ENCODE measurements at places on chromosomes 3 and 15.

- DNase-seq, result peak; percentile 85
These were observed 29.3 kb upstream of the SACM1L start for GRCh38 chr3:45659661-45660566.

- DNase-seq, result no peak
These were observed 55.4 kb downstream of the SPRED1 start for GRCh38 chr15:38307861-38308641.

DNA sequence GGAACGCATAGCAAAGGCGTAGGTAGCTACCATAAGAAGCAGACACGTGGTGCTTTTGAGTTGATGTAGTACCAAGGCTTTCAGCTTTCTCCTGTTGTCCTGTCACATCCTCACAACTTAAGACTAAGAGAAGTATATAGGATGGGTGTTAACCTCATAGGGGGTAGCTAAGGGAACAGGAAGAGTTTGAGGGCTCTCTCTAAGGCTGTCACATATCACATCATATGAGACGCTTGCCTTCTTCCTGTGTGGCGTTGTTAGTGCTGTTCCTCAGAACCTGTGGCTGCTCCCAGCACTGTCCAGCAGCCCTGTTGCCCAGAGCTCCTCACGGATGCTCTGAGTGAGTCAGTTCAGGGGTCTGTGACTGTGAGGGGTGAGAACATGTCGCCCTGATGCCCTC, 14.7 kb downstream of the DHX30 start:
- no peak for DNase-seq

GRCh38 chr3:141124715-141125114, 73.6 kb downstream of the SPSB4 start:
- no peak for DNase-seq

DNA sequence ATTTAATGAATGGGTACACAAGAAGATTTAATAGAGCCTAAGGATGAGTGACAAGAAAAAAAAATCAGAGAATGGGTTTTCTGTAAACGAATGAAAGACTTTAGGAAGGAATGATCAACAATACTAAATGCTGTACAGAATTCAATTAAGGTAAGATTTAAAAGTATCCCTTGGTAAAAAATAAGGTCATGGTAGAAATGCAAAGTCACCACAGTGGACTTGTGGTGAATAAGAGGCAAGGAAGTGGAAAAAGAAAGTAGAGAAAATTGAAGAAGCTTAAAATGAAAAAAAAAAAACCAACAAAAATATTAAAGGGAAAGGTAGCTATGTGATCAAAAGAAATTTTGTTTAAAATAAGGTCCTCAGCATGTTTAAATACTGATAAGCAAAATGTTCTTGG, 82.4 kb downstream of the PLSCR2 start:
- no peak for DNase-seq

DNA sequence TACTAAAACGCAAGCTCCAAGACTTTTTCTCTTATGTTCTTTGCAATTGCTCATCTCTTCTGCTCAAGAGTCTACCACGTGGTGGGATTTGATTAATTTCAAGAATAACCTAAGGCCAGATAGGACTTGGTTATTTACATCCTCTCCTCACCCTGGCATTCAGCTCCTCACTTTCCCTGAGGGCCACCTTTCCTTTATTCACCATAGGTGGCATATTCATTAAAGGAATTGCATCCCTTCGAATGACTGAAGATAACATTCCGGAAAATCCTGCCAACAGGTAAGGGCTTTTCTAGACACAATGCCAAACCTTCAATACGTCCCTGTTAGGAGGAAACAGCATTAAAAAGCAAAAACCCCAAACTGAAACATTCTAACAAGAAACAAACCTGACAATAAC, 220.0 kb upstream of the KBTBD8 start:
- no peak for DNase-seq

DNA sequence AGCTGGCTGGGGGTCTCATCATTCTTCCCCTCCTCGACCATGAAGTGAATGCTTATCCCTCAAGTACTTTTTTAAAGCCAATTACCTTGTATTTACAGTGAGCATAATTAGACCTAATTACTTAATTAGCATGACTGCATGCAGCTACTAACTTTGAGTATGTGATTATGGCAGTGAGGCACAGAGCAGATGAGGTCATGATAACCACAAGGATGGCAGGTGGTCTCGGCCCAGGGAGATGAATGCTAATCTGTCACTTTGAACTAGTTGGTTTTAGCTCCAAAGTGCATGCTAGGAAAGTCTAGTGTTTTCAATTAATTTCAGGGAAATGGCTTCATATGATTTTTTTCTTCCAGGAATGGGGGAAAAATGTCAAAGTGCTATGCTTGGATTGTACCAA, 233.8 kb downstream of the NTRK3 start:
- DNase-seq, result no peak

DNA sequence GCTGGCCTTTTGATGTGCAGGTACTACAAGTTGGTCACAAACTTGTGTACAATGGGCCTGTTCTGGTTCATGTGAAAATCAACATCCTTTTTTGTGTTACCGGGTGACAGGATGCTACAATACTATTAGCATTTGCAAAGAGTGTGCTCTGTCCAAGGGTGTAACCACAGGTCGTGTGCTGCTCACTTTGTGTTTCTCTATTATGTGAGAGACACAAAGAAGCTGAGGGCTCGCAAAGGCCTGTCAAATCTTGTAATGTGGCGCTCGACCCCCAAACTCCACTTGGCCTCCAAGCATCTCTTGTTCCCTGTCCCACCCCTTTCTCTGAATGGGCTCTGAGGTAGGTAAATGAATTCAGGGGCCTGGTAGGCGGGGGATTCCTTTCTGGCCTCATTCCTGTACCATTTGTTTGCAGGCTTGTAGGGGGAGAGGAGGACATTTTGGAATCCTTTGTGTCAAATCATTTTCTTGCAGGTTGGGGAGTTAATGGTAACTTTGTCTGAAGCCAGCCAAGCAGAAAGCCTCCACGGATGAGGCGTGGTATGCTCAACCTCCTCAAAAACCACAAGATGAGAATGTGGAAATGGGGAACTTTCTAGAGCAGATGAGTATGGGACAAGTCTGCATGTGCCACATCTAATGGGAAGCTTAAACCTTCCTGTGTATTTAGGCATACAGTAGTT, 109.1 kb downstream of the OPA1 start:
- DNase-seq, result no peak

DNA sequence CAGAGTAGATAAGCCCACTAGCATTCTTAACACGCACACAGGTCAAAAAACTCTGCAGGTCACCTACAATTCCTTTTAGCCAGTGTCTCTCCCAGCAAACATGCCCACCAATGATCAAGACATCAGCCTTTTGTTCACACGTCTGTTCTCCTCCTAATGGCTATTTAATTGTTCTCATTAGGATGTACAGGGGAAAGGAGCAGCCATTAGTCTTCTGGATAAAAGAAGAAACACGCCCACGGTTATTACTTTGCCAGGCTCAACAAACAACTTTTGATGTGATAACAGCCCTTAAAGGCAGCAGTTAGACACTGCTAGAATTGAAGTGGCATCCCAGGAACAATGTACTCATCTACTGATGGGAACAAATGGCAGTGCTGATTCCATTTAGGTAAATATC, 108.8 kb downstream of the NTRK3 start:
- DNase-seq, result no peak

- DNase-seq, result no peak
These were observed 294.8 kb upstream of the EPHA3 start for GRCh38 chr3:88812576-88812975.

GRCh38 chr3:165837058-165837525, at the start of gene BCHE:
BCHE (minus strand) TSS chr3:165837423; CDS start chr3:165831033, 6,390 bp downstream.
- no peak for DNase-seq

DNA sequence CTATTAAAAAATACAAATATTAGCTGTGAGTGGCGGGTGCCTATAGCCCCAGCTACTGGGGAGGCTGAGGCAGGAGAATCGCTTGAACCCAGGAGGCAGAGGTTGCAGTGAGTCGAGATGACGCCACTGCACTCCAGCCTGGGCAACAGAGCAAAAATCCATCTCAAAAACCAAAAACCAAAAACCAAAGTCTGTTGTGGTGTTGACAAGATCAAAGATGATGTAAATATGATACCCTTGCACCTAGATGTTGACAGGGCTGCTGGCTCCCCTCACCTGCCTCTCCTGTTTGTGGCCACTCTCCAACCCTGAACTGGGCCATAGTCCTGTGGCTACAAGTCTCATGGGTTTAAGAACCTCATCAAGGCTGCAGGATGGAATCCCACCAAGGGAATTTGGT, 16.2 kb downstream of the DAPK2 start:
- no peak for DNase-seq

GRCh38 chr3:108489776-108490175, 20.6 kb downstream of the MYH15 start:
- no peak for DNase-seq

DNA sequence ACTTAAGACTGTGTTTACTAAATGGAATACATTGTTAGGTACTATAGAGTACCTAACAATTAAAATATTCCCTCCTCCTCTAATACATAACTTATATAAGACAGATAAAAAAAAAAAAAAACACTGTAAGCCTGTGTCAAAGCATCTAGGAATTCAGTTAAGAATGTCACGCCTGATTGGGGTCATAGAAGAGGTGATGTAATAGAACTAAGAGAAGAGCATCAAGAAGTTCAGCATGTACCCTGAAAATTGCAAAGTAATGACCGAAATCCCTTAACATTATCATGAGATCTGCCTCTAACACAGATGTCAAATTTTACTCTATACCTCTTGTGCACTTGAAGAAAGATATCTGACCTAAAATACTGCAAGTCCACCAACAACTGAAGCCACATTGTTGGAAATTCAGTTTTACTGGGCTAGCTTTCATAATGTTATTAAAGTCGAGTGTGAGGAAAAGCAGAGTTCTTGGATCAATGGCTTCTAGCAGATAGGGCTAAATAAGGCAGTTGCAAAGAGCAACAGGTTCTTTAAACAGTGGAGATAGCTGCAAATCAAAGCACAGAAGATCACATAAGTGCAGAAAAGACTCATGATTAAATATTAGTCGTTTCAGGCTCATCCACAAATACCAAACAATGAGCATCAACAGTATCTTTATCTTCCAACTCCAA, 75.0 kb downstream of the TBL1XR1 start:
- no peak for DNase-seq

GRCh38 chr15:48834756-48835155, 23.9 kb upstream of the CEP152 start:
- DNase-seq, result no peak

DNA sequence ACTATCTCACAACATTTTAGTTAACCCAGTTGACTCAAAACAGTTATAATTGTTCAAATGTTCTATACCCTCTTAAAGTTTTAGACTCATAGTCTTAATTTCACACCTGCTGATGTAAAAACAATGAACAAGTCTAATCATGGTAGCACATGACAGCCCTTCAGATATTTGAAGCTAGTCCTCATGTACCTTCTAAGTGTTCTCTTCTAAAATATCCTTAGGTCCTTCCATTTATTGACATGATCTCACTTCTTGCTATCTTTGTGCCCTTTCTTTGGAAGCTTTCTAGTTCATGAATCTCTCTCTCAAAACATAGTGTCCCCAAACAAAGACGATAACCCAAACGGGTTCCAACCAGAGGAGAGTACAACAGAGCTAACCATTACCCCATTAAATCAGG, 363.1 kb downstream of the MECOM start:
- DNase-seq, result no peak

GRCh38 chr3:61146010-61146890, 105.0 kb downstream of the FHIT start:
- DNase-seq, result no peak

DNA sequence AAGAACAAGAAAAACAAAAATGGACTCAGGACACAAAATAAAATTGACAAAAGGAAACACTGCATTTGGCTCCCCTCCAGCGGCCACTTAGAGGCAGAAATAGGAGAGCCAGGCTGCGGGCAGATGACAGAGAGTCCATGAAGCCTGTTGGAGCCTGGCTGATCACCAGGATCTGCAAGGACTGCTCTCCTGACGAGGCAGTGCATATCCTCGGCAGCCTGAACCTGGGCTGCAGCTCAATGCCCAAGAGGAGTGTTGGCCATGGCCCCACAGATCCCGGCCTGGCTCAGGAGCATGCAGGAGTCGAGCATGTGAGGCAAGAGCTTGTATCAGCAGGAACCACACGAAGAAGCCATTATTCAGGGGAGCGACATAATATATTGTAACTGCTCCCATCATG, 199.8 kb downstream of the STT3B start:
- no peak for DNase-seq

- no peak for DNase-seq
These were observed 21.8 kb downstream of the IGDCC3 start for GRCh38 chr15:65355988-65356353.

GRCh38 chr3:116114586-116114985, 330.7 kb downstream of the LSAMP start:
- DNase-seq, result no peak

DNA sequence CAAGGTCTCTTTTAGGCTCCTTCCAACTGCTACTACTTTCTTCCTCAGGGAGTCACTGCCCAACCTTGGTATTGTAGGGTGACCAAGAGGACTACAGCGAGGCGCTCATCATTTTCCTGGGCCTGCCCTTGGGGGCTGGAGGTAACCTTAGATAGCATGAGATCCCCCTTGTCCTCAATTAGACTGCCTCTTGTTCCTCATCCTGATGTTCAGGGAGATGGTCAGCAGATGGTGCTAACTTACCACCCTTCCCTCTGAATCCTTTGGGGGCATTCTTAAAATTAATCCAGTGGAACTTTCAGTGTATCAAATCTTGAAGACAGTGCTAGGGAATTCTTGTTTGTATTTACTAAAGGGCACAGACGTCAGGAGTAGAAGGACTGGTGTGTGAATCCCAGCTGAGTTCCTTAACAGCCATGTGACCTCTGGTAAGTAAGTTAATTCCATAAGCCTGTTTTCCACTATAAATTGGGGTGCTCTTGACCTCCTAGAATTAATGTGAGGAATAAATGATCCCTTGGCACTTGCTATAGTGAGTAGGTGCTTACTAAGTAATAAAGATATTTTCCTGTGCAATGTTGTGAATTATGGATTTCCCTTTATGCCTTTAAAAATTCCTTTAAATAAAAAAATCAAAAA, 4.1 kb upstream of the CLPX start:
- no peak for DNase-seq

DNA sequence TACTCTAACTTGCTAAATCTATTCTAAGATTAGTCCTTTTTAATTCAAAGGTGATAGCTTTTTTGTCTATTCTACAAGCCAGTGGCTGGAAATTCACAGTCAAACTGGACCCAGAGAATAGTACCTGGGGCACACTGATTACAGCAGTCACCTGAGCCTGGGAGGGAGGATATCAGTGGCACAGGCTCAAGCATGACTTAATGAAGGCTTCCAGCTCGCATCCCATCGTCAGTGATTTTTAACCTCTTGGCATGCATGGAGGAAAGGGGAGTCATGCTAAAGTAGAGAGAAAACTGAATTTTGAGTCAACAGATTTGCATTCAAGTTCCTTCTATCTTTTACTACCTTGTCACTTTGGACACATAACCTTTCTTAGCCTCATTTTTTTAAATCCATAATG, 24.8 kb downstream of the GOLIM4 start:
- no peak for DNase-seq

DNA sequence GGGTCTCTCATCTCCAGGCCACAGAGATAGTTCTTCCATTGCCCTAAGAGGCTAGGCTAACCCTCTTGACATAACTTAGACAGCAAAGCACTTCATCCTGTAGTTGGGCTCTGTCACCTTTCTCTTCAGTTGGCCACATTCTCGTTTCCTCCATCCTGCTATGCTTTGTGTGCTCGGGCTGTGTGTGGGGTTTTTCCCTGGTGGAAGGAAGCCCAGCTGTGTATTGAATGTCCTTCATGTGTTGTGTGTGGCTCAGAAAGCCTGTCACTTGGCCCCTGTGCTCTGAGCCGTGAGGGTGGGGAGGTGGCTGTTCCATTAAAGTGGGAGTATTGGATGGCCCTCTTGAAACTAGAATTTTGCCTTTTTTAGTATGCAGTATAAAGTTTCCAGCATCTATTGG, 8.8 kb upstream of the EXOG start:
- DNase-seq, result no peak

GRCh38 chr3:165225604-165226003, 29.4 kb upstream of the SLITRK3 start:
- DNase-seq, result no peak
